ENCODE measurements at places on chromosomes 13 and 19. TPM values are rescaled to one million over a fixed set of nuclear protein-coding genes. Genes with fewer than 3 reads are reported as not detected.

- DNase-seq, result no peak
Measured at GRCh38 chr13:75782985-75783384, 146.9 kb downstream of the LMO7 start.

GRCh38 chr19:28307487-28307886 is 905.5 kb downstream of the UQCRFS1 start:
- no peak for DNase-seq

DNA sequence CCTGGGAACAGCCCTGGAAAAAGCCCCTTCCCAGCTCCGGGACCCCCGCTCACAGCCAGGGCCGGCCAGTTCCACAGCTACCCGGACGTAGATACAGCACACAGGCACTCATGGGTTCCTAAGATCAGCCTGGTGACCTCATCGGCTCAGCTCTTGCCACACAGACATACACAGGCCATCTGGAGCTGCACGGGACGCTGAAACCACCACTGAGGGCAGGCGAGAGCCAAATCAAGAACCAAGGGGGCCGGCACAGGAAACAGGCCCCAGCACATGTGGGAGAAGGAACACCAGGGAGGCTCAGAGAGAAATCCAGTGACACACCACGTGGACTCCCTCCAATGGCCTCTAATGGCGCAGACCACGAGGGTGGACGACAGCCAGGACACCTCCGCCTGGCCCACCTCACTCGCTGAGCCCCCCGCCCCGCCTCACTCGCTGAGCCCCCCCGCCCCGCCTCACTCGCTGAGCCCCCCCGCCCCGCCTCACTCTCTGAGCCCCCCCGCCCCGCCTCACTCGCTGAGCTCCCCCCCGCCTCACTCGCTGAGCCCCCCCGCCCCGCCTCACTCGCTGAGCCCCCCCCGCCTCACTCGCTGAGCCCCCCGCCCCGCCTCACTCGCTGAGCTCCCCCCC is 69.7 kb upstream of the C13orf46 start:
- peak; percentile 91 for DNase-seq

DNA sequence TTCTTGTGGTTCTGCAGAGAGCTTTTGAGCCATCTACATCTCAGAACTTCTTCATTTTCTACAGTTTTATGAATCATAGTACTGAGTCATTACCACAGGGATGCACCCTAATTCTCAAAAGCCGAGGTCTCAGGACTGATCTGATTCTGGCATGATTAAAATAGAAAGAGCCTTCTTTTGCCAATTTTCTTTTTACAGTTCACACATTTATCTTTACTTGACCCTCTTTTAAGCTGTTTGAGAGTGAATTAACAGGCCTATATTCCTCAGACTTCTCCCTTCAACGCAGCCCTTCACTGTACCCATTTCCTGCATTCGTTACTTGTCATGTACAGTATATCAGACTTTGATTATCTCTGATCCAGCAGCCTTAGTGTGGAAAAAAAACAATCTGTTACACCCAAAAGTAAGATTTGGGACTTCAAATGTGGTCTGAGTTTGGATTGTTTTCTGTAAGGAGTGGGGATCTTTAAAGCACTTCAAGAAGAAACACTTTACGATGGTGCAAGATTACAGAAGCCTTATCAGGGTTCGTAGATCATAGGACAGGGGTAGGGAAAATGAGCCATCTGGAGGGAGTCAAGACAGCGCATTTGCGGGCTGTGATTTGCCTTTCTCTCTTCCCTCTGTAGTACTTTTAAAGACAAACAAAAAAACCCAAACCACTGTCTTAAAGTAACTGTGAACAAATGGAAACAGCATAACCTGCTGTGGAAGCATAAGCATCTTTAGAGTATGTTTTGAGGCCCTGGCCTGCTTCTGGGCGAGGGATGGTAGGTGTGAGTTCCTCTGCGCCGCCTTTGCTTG is 15.3 kb upstream of the GPR183 start:
- no peak for DNase-seq

DNA sequence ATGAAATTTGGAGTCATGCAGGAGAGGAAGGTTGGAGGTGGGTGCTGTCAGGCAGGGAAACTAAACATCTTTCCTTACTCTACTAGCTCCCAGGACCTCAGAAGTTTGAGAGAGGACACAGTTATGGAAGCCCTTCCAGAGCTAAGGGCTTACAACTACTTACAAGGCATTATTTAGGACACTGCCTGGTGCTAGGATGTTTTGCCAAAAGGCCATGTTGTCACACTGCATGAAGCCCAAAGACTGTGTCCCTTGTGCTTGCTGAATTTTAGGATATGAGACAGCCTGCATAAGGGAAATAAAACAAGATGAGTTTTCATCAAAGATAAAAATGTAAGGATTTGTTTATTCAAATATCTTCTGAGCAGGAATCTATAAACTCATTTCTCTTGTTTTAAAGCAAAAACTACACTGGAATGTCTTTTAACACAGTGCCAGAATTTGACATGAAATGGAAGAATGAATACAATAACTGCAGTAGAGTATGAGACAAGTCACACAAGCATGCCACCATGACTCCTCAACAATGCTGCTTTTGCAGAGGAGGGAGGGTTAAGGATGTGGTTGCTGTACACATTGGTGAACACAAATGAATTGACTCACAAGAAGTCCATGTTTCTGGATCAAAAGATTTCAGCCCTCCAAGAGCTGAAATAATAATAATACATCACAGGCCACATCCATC is 258.4 kb downstream of the SPRY2 start:
- DNase-seq, result no peak

- DNase-seq, result no peak
Measured at GRCh38 chr13:48562296-48563066, 29.6 kb upstream of the RCBTB2 start.

DNA sequence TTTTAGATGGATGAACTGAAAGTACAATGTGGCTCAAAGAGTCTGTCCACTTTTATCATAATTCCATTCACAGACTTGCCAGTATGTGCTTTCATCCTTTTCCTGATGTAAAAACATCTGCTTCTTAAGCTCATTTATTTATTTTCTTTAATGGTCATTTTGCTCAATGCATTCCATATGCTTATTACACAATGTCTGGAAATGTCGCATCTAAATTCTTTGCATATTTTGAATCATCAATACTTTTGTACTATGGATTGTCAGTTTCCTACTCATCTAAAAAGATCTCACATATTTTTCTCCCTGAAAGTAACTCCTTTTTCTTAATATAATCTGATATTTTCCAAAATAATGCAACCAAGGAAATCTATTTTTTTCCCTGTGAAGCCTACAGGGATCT is 1315.8 kb downstream of the EFNB2 start:
- DNase-seq, result no peak

- no peak for DNase-seq
Measured at GRCh38 chr19:10289836-10290356, at the start of gene ICAM5. ICAM5 (plus strand) TSS chr19:10289952; CDS start chr19:10290044, 92 bp downstream.

DNA sequence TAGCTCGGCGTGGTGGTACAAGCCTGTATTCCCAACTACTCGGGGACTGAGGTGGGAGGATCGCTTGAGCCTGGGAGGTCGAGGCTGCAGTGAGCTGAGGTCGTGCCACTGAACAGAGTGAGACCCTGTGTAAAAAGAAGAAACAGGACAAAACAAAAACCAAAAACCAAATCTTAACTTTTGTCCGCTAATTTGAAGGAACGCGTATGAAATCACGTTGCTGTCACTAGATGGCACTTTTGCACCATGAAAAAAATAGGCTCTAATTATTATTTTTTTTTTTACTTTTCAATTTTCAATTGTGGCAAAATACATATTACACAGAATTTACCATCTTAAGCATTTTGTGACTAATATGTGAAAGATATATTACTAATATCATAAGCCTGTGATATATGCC is 17.6 kb upstream of the ZNF835 start:
- no peak for DNase-seq

DNA sequence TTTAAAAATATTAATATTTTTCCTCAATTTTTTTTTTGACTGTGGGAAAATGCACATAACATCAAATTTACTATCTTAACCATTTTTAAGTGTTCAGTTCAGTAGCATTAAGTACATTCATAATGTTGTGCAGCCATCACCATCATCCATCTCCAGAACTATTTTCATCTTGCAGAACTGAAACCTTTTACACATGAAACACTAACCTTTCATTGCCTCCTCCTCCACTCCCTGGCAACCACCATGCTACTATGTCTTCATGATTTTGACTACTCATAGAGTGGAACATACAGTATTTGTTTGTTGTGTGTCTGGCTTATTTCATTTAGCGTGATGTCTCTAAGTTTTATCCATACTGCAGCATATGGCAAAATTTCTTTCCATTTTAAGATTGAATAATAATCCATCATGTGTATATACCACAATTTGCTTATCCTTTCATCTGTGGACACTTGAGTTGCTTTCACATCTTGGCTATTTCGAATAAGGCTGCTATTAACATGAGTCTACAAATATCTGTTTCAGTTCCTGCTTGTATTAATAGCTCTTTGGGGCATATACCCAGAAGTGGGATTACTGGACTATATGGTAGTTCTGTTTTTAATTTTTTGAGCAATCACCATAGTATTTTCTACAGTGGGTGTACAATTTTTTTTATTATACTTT is 376.4 kb downstream of the MTUS2 start:
- no peak for DNase-seq

DNA sequence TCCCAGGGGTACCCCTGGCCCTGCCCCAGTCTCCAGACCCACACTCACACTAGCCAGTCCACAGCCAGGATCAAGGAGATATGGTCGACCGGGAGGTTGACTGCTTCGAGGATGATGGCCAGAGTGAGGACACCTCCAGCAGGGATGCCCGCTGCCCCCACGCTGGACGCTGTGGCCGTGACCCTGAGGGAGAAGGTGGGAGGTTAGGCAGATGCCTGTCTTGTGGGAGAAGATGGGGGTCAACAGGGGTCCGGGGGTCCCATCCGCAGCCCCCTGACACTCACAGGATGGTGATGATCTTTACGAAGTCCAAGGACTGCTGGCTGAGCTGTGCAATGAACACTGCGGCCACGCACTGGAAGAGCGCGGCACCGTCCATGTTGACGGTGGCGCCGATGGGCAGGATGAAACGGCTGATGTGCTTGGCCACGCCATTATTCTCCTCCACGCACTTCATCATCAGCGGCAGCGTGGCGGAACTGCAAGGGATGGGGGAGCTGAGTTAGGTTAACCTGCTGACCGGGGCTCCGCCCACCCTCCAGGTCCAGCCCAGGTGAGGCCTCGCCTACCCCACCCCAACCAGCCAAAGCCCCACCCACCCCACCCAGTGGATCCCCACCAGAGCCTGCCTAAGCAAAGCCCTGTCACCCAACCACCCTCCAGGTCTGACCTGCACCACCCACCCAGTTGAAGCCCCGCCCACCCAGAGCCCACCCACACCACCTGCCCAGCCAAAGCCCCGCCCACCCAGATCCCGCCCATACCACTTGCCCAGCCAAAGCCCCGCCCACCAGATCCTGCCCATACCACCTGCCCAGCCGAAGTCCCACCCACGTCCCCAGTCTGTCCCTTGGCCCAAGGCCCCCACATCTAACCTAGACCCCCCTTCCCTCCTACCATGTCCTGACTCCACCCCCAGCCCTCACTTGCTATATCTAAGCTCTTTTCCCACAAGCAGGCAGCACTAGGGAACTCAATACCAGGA is 11.2 kb downstream of the SLC1A5 start:
- DNase-seq, result no peak

- no peak for DNase-seq
Measured at GRCh38 chr19:597406-598315, 8.0 kb downstream of the HCN2 start.

GRCh38 chr13:24071423-24072075 is 89.0 kb upstream of the SPATA13 start:
- no peak for DNase-seq

GRCh38 chr13:93502071-93502470 is 275.5 kb downstream of the GPC6 start:
- DNase-seq, result no peak

GRCh38 chr13:22077205-22077683 is 406.4 kb downstream of the FGF9 start:
- DNase-seq, result no peak

GRCh38 chr13:44052780-44053184 is 173.1 kb downstream of the LACC1 start:
- no peak for DNase-seq

KCNJ14 gene
- polyA plus RNA-seq, result 1.6 TPM

PLPP2 gene
- polyA plus RNA-seq, result 0.28 TPM

NKPD1 gene
- 0.18 TPM for polyA plus RNA-seq

SIGLEC5 gene
- not detected for polyA plus RNA-seq
